CD4-positive, alpha-beta T cell treated with Interleukin-2 at 100 ng/mL for 4 hours (primary cell): ENCODE measurements at places on chromosomes 13 and 19.

GRCh38 chr13:73365252-73365651, 306.4 kb downstream of the KLF5 start:
- no peak for DNase-seq

- no peak for DNase-seq
Measured at GRCh38 chr19:41515015-41515652, 60.8 kb upstream of the CEACAM21 start.

- DNase-seq = peak; percentile 23
Measured at GRCh38 chr19:40689339-40690049, 957 bp downstream of the NUMBL start.

DNA sequence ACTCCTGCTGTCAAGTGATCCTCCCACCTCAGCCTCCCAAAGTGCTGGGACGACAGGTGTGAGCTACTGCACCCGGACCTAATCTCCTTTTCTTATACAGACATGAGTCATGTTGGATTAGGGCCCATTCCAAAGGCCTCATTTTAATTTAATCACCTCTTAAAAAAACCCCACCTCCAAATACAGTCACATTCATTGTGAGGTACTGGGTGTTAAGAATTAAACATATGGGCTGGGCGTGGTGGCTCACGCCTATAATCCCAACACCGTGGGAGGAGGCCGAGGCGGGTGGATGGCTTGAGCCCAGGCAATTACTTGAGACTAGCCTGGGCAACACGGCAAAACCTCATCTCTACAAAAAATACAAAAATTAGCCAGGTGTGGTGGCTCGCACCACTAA, 46.6 kb downstream of the PIN1 start:
- DNase-seq = no peak

DNA sequence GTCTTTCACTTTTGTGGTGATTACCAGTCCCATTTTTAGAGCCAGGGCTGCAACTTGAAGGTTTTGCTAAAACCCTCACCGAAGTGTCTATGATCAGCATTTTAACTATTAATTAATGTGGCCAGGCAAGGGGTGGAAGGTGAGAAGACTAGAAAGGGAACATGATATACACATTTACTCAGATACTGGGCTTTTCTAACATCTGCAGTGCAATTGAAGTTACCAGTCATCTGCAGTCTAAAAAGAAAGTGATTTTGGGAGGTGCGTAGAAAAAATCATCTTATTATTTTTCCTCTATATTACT, 481 bp downstream of the ALOX5AP start:
- DNase-seq = peak; percentile 44

DNA sequence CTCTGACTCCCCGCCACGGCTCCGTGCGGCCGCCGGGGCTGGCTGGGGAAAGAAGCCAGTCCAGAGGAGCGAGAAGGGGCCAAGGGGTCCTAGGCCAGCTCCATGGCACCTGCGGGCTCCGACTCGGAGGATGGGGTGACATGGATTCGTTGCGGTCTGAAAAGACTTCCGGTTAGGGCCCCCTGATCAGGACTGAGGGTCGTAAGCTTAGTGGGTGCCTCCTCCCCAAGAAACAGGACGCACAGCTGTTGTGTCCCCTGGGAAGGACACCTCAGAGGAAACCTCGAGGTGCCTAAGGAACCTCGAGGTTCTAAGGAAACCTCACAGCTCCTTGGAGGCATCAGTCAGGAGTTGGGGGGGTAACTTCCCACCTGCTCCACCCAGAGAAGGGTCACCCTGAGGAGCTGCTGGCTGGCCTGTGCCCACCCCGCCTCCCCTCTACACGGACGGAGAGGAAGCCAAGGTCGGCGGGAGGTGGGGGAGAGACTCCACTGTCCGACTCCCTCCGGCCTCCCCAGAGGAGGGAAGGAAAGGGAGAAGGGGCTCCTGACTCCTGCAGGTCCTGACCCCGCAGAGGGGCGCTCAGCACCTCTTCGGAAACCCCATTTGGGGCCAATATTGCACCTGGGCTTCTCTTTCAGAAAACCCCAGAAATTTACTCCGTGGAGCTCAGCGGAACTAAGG, 855 bp downstream of the ATP12A start:
- DNase-seq = no peak

DNA sequence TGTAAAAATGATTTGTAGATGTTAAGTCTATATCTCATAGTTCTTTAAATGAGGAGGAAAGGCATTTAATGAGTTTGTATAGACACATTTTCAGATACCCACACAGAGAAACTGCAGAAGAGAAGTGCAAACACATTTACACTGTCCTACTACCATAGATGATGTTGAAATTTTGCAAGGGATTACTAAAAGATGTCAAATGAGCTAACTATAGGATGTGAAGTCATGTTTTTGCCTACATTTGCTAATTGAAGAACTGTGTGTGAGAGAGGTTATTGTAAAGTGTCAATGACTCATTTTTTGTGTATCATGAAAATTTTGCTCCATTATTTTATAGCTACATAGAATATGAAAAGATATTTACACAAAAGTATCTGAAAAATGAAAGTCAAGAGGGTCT, 178.9 kb downstream of the ITGBL1 start:
- no peak for DNase-seq

DNA sequence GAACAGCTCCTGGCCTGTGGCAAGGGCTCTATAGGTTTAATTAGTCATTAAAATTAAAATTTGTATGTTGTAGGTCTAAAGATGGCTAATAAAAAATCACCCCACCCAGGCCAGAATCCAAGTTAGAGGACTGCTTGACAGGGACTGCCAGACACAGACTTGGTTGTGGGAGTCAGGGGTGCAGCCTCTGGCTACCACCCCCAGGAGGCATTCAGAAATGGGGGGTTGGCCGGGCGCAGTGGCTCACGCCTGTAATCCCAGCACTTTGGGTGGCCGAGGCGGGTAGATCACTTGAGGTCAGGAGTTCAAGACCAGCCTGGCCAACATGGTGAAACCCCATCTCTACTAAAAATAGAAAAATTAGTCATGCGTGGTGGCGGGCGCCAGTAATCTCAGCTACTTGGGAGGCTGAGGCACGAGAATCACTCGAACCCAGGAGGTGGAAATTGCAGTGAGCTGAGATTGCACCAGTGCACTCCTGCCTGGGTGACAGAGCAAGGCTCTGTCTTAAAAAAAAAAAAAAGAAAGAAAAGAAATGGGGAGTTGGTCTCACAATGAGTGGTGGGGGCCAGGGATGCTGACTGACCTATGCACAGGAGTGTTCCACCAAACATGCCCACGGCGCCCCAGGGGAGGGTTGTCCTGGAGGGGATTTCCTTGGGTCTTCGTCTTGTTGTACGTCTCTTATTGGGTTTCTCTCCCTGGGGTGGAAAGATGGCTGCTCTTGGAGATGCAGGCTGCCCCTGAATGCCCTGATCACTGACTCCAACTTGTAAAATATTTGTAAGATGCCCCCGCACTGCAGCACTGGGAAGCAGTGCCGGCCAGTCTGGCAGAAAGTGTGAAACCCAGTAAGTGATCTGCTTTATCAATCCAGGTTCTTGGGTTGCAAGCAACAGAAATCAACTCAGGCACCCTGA, 68.8 kb downstream of the SIPA1L3 start:
- no peak for DNase-seq

DNA sequence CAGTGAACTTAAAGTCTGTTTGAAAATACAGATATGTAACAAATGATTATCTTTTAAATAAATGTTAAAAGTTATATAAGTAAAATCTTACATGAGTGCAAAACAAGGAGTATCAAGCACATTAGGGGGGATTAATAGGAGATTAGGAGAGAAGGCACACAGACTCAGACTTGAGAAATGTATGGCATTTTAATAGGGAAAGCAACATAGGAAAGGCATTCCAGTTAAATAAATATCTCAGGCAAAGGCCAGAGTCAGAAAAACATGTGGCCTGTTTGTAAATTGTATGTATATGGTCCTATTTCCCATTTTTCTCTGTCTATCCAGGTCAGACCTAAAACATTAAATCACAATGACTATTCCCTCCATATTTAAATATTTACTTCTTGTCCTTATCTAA, 462.7 kb downstream of the GPC6 start:
- DNase-seq = no peak

DNA sequence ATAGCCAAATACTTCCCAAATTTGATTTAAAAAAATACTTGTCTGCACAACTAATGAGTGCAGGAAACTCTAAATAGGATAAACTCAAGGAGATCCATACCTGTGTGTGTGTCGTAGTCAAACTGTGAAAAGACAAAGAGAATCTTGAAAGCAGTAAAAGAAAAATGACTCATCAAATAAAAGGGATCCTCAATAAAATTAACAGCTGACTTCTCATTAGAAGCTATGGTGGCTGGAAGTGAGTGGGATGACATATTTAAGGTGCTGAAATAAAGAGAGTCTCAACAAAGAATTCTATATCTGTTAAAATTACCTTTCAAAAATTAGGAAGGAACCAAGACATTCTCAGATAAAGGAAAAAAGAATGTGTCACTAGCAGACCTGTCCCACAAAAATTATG, 13.7 kb downstream of the RNASEH2B start:
- DNase-seq = no peak

DNA sequence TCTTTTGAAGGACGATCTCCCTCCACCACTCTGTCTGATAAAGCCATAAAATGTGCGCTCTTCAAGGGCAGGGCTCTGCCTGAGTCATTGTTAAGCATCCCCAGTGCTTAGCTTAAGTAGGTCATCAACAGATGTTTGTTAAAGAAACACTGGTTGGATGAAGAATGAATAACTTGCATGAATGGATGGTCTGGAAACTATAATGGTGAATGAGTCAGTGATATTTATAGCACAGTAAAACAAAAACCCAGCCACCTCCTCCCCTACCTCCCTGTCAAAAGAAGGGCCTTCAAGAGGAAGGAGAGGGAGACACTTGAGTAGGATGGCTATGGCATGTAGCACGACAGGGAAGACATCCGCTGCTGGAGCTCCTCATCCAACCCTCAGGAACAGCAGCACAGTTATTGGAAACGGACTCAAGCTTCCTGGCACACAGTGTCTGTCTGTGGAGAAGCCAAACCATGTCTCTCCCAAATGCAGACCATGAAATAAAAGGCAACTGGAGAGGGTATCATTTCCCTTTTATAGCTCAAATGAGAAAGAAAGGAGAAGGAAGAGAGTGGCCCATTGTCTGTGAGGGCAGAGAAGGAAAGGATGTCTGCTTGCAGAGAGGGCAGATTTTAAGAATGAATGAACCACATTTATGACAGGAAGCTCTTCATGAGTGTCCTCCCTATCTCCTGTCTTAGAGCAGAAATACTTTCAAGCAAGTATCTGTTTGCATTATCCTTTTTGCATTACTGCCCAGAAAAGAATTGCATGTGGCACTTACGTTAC, 183.5 kb upstream of the UBL3 start:
- DNase-seq = no peak

- no peak for DNase-seq
Measured at GRCh38 chr19:47302249-47302648, 7.4 kb upstream of the C5AR1 start.

DNA sequence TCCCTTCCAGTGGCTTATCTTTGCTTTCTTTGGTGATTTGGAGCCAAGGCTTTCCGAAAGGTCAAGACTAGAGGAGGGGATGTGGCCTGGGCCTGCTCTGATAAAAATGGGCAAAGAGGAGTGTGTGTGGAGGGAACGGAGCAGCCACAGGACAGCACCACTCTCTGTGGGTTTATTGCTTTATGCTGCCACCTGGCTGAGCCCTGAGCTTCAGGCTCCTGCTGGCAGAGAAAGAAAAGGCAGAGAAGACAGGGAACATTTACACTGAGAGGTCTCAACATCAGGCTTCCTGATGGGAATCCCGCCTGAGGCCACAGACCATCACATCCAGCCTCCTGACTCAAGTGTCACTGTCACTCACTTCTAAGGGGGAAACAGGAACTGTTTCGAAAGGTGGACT, 9.2 kb upstream of the GSX1 start:
- no peak for DNase-seq

GRCh38 chr19:47322058-47322457, 9.9 kb upstream of the C5AR2 start:
- no peak for DNase-seq

- DNase-seq = no peak
Measured at GRCh38 chr13:33917190-33917589, 99.2 kb downstream of the RFC3 start.

DNA sequence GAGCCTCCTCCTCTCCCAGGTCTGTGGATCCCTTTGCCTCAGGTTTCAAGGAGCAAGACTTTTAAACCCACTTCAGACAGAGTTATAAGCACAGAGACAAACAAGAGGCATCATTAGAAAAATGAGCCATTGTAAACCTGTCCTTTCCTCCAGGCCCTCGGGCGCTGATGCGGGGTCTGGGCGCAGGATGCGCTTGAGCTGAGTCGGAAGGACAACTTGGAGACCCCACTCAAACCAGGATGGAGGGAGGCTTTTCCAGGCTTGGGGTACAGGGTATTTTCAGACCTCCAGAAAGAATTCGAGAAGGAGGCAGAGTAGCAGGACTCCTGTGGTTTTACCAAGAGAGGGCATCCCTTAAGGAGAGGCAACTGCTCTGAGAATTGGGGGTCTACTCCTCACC, 155.6 kb downstream of the NUFIP1 start:
- no peak for DNase-seq

DNA sequence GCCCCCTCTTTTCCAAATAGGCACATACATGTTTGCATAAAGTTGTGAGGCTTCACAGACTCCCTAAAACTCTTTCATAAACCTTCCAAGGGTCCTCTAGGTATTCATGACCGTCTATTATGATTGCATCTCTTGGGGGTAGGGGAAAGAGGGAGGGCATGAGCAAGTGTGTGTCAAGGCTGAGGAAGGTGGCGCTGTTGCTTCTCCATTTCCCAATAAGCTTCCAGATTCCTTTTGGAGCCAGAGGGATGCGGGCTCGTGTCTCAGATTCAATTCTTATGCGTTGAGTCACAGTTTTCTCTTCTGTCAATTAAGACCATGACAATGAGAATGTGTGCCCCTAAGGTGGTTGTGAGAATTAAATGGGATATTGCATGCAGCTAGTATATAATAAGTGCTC, 51.0 kb upstream of the CYP2A7 start:
- no peak for DNase-seq

DNA sequence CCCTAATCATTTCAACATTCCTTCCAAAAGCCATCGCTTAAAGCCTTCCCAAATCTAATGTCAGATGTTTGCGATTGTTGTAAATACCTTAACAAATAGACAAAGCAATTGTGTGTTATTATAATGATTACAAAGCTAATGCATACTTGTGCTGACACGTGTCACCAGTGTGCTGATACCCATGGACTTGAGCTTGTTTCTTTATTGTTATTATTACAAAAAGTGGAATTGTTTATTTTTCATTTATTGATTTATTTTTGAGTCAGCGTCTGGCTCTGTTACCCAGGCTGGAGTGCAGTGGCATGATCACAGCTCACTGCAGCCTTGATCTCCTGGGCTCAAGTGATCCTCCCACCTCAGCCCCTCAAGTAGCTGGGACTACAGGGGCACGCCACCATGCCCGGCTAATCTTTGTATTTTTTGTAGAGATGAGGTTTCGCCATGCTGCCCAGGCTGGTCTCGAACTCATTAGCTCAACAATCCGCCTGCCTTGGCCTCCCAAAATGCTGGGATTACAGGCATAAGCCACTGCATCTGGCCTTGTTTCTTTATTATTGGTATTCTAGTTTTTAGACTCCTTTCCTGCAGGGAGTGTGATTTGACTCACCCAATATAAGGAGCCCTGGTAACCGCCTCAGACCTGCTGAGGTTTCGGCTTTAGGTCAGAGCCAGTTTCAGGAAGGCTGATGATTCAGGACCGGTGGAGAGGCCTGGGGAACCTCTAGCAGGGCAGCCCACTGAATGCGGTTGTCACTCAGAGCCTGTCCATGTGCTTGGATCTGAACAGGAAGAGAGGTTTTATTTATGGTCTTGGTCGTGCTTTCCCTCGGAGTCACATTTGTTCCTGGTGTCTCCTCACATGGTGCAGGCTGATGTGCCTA, 2.1 kb upstream of the FBXO17 start:
- no peak for DNase-seq

- DNase-seq = no peak
Measured at GRCh38 chr13:109287553-109287952, 498.8 kb downstream of the IRS2 start.
